Large intestine (tissue), 12 donors: ENCODE measurements at places on chromosomes 7 and 10. TPM values are rescaled to one million over a fixed set of nuclear protein-coding genes. Genes with fewer than 3 reads are reported as not detected.

Gene PNLIPRP1
- polyA plus RNA-seq = 0.63 TPM

Gene SPDYE6
- 4.3 TPM for polyA plus RNA-seq

Gene ZNF467
- 6.0 TPM for polyA plus RNA-seq

Gene CDHR1
- polyA plus RNA-seq = 0.42 TPM

Gene SLC13A1
- 1.7 TPM for polyA plus RNA-seq

Gene SGCE
- 36.2 TPM for polyA plus RNA-seq

Gene FAM241B
- polyA plus RNA-seq = 6.4 TPM

Gene MTPN
- polyA plus RNA-seq = 92.1 TPM

Gene TMEM196
- 0.79 TPM for polyA plus RNA-seq

Gene CNNM1
- 0.79 TPM for polyA plus RNA-seq

Gene CHRM2
- 7.3 TPM for polyA plus RNA-seq
